Activated T-helper 17 cell treated with anti-CD3 and anti-CD28 coated beads, Interleukin-2, amount 50 U/mL, for 72 hours (primary cell): ENCODE measurements at places on chromosomes 1 and 21. TPM values are rescaled to one million over a fixed set of nuclear protein-coding genes. Genes with fewer than 3 reads are reported as not detected.
A peak's percentile ranks its signal among the peaks of the same experiment; 100 is the strongest.

DNA sequence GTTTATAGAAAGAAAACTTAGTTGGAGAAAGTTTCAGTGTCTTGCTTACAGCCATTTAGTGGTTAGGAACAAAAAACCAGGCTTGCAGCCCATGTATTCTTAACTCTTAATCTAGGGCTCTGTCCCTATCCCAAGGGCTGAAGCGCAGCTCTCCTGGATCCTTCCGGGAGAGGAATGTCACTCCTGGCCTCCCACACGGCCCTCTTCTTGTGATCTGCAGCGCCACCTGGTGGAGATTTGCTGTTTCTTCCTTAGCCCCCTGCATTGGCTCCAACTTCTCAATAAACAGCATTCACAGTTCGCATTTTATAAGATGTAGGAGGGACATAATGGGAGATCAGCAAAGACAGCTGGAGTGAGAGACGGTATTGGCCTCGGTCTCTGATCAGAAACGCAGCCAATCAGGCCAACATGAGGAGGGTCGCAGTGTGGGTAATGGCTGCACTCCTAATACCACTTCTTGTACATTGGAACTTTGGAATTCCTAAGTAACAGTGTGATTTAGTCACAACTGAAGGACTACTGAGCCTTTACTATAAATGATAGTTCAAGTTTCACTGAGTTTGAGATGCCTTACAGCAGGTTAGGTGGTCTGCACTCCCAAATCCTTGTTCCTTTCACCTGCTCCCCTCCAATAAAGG lies 283.4 kb downstream of the ASTN1 start:
- ATAC-seq: no peak

DNA sequence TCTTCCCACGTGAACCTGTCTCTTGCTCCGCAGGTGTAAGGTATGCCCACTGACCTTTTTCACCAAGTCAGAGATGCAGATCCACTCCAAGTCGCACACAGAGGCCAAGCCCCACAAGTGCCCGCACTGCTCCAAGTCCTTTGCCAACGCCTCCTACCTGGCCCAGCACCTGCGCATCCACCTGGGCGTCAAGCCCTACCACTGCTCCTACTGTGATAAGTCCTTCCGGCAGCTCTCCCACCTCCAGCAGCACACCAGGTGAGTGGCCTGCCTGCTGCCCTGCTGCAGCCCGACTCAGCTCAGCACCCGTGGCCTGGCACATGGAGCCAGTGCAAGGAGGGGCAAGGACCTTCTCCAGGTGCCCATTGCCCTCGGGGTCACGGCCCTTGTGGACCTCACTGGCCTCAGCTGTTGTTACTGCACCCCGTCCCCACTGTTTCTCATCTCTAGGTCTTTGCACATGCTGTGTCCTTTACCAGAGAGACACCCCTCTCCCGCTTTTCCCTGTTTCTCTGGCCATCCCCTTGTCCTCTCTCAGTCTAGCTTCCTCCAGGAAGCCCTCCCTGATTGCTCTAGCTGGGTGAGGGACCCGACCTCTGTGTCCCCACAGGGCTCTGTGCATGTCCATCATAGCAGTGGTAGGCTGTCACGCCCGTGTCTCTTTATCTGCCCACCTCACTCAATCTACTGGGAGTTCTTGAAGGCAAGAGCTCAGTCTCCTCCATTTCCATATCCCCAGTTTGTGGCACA lies 25.4 kb downstream of the ZNF362 start:
- ATAC-seq: no peak

DNA sequence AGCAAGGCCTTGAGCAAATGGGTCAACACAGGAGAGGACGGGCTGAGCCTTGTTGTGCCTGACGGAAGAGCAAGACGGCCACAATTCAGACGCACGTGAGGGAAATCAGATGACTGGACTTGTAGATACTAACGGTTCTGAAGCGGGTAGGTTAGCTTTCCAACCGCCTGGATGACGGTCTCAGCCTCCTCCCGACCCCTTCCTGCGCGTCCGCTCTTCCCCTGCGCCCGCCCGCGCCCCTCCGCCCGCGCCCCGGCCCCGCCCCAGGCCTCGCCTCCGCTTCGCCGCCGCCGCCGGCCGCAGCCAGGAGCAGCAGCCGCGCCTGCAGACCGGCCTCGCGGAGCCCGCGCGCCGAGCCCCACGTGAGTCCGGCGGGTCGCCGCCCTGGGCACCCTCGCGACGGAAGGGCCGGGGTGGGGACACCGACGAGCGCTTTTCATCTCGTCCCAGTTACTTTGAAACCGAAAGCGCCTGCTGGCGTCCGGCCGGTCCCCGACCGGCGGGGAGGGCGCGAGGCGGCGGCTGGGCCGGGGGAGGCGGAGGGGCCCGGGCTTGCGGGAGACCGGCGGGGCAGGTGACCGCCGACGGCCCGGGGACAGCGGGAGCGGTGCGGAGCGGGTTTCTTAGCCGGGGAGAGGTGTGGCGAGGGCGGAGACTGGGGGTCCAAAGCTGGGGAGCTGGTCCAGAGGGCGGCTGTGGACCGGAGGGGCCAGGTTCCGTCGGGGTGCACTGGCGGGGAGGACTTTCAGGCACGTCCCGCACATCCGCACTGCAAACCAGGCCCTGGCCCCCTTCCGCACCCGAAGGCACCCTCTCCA lies at the start of gene TRAF5:
TRAF5 (plus strand) TSS at position 306 of the 818 bp plus-strand sequence. CDS start 26,407 bp downstream, outside the sequence.
- peak; percentile 38 for ATAC-seq

DNA sequence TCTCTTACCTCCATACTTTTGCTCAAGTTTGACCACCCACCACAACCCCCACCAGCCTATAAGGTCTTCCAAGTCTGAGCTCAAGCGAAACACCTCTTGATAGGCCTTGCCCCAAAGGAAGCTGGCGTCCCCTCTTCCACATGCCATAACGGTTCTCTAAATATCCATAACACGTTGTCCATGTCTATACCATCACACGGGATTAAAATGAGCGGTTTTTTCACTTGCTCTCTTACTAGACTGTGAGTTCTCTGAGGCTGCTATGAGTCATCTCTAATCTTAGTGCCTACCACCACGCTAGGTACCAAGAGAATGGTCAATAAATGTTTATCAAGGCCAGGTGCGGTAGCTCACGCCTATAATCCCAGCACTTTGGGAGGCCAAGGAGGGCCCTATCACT lies 41.0 kb downstream of the WASF2 start:
- ATAC-seq: peak; percentile 40

- ATAC-seq: no peak
Observed at GRCh38 chr1:1631782-1632420, at the start of gene MMP23B. Gene MMP23B (plus strand): TSS chr1:1632173. CDS start chr1:1632219, 46 bp downstream.

GRCh38 chr1:182968151-182968741 lies 15.3 kb upstream of the SHCBP1L start:
- no peak for ATAC-seq

DNA sequence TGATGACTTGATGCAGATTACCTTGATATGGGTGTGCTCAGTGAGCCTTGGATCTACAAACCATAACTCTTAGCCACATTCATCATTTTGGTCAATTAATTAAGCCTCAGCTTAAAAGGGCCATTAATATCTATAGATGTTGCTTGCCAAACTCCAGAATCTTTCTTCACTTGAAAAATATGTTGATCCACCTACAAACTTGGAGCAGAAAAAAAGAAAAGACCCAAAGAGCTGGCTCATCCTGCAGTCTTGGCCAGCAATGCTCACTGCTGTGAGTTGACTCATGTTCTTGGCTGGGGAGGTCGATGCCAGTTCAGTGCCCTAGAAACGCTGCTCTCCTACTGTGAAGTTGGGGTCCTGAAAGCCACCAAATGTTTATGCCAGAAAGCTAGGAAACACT lies 75.4 kb downstream of the DPT start:
- ATAC-seq: no peak

- no peak for ATAC-seq
Observed at GRCh38 chr1:90135286-90135685, 140.4 kb downstream of the ZNF326 start.

- no peak for ATAC-seq
Observed at GRCh38 chr1:180280617-180281016, 50.6 kb downstream of the LHX4 start.

DNA sequence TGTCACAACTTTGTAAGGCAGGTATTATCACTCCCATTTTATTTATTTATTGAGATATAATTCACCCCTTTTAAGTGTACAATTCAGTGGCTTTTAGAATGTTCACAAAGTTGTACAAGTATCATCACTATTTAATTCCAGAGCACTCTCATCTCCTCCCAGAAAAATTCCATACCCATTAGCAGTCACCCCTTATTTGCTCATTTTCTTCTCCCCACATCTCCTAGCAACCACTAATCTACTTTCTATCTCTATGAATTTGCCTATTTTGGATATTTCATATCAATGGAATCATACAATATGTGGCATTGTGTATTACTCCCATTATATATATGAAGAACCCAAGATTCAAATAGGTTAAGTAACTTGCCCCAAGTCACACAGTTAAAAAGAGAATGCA lies 7.0 kb downstream of the DSTYK start:
- no peak for ATAC-seq

- ATAC-seq: no peak
Observed at GRCh38 chr1:170685166-170685565, 21.2 kb downstream of the PRRX1 start.

- no peak for ATAC-seq
Observed at GRCh38 chr21:38661197-38661871, 144.4 kb upstream of the ETS2 start.

DNA sequence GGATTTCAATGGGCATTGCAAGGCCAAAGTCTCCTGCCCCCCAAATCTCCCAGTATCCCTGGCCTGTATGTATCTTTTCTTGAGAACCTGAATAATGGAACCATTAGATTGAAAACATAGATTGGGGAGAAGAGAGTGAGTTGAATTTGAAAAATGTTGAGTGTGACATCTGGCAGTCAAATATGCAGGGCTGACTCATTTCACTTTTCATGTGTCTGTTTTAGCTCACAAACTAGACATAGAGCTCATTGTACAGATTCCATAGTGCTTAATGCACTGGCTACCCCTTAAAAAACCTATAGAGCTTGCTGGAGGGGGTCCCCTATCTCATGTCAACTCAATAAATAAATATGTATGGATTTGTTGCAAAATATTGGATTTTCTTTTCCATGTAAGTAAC lies 30.8 kb downstream of the DDR2 start:
- ATAC-seq: no peak

CRYBG2 gene
- 13.6 TPM for total RNA-seq

AMY1C gene
- not detected for total RNA-seq

KIF17 gene
- total RNA-seq: 0.85 TPM
